ENCODE measurements at places on chromosomes 12 and 14.

DNA sequence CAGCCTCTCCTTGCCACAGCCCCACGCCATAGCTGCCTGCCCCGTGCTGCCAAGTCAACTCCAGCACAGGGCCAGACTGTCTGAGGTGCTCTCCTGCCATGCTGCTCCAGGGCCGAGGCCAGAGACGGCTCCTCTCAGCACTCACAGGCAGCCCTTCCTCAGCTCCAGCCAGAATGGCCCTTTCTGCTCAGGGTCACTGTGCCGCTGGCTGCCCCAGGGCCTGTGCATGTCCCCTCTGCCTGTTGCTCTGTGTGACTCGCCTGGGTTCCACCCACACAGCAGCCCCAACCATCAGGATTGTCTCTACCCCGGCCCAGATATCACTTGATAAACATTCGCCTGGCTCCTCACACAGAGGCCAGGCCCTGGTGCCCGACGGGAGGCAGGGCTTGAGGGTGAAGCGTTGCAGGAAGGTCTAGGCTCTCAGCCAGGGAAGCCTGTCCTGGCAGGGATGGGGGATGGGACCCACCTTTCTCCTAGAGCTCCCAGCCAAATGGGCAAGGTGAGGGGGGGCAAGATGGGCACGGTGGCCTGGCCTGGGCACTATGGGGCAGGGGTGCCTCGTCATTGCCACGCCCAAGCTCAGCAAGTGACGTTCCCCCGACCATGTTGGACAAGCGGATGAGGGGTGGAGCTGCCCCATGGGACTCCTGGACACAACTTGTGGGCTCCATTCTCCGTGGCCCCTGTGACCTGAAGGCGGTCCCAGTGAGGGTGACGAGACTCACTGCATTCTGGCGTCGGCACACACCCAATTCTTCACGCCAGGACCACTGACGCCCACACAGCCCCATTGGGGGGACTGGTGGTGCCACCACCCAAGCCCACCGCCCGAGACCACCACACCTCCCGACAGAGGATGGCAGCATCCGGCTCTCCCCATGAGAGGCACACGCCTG lies 27.4 kb upstream of the BTBD6 start:
- DNase-seq, result no peak

DNA sequence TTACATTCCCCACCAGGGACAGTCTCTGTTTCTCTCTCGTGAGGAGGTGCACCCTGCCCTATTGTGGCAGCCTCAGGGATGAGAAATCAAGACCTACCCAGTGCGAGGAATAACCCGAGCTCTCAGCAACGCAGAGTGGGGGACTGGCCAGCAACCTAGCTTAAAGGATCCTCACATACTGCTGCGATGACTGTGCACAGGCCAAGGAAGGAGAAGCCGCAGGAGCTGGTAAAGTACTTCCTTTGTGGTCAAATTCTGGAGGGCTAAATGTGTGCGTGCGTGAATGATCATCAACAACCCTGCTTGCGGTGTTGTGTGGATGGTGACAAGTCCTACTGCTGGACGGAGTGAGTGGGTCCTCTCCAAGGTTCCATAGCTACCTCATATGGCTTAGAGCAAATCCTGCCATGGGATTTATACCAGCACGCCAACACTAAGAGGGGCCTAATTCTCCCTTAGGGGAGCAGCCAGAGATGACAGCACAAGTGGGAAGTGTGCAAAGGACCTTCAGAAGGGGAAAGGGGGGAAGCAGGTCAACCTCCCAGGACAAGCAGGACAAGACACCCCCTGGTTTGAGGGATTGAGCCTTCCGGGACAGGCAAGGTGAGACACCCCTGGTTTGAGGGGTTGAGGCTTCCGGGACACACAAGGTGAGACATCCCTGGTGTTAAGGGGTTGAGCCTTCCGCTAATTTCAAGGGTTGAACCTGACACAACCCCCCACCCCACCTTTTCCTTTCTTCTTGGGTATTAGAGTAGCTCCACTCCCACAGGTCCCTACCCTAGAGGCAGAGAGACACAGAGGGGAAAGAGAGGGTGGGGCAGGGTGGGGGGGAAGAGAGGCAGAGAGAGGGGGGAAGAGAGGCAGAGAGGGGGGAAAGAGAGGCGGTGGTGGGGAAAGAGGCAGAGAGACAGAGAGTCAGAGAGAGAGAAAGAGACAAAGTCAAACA lies 58.8 kb upstream of the AP4S1 start:
- no peak for DNase-seq

- DNase-seq, result peak; percentile 5
Observed at GRCh38 chr14:78902010-78902623, 731.9 kb downstream of the NRXN3 start.

GRCh38 chr14:67853715-67854114 lies 34.1 kb downstream of the RAD51B start:
- no peak for DNase-seq

GRCh38 chr12:1054117-1054870 lies 63.3 kb downstream of the ERC1 start:
- DNase-seq, result no peak

DNA sequence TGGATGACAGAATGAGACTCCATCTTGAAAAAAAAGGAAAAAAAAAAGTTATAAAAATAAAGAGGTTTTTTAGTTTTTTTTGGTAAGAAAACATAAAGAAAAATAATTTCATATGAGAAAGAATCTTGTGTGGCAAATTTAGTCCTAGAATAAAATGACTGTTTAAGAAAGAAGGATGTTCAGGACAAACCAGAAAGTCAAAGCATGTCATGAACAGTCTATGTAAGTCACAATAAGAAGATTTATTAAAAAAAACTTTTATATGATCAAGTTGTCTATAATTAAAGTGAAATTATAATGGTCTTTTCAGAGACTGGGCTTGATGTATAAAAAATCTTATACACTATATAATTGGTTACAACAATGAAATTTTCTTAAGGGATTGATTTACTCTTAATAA lies 68.1 kb upstream of the HECTD1 start:
- DNase-seq, result no peak

GRCh38 chr14:79057333-79057732 lies 887.2 kb downstream of the NRXN3 start:
- no peak for DNase-seq

- no peak for DNase-seq
Observed at GRCh38 chr12:98612696-98613334, 19.3 kb downstream of the SLC25A3 start.

DNA sequence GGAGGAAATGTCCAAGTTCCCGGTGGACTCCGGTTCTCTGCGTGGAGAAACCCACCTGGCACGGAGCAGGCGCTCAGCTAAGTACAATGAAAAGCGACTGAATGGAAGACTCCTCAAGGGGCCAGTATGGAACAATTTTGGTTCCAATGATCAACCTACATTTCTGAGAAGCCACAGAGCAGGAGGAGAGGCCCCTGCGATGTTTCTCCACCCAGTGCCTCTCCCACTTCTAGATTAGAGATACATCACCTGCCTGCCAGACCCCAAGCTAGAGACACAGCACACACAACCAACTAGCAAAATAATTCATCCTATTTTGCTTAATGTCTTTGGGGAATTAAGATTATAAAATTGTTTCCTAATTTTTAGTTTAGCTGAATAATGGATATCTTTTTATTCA lies 38.8 kb downstream of the ATG14 start:
- no peak for DNase-seq

GRCh38 chr12:13093848-13094220 lies 9.6 kb downstream of the GSG1 start:
- no peak for DNase-seq

DNA sequence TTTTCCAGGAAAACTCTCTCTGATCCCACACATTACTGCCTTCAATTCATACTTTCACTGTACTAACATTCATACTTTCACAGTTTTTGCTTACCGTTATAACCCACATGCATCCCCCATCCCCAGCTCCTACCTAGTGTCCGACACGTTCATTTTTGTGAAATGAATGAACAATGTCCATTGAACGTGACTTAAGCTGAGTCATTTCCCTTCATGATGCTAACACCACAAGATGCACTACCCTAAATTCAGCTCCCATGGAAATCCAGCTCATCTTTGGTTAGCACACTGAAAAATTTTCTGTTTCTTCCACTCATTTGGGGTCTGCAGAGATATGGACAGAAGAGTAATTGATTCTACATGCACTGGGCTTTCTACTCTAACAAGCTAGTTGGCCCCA lies 84.7 kb downstream of the GALNT4 start:
- no peak for DNase-seq

GRCh38 chr14:41285186-41285748 lies 321.4 kb upstream of the LRFN5 start:
- no peak for DNase-seq

GRCh38 chr14:101110729-101111619 lies 207.5 kb upstream of the RTL1 start:
- no peak for DNase-seq

- no peak for DNase-seq
Observed at GRCh38 chr12:132003846-132004245, 54.1 kb downstream of the EP400 start.

DNA sequence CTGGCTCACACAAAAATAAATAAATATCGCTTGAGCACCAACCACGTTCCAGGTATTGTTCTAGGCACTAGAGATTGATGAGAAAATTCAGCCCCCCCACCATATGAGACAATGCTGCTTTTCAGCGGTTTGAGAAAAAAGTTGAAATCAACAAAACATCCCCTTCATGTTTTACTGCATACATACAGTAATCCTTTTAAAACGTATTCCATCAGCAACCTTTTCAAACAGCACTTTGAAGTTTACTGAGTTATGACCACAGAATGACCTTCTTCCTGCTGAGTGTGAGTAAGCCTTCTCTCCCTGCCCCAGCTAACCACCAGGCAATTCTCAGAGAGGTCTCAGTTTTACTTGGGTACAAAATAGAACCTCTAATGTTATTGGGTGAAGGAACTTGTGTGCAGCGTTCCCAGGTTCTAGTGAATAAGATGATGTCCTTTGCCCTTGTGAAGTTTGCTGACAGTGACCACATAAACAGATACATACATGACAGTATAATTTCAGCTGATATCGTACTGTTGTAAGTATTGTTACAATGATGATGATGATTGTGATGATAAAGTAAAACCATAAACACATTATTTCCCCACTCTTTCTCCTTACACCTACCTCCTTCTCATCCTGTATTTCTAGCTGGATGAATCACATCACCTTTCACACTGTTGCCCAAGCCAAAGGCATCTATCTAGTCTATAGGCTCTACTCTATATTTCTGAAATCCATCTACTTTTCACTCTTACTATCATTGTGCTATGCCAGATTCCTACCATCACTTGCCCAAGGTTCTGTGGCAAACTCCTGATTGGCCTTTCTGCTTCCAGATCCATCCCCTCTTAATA lies 124.4 kb upstream of the KRR1 start:
- DNase-seq, result no peak

DNA sequence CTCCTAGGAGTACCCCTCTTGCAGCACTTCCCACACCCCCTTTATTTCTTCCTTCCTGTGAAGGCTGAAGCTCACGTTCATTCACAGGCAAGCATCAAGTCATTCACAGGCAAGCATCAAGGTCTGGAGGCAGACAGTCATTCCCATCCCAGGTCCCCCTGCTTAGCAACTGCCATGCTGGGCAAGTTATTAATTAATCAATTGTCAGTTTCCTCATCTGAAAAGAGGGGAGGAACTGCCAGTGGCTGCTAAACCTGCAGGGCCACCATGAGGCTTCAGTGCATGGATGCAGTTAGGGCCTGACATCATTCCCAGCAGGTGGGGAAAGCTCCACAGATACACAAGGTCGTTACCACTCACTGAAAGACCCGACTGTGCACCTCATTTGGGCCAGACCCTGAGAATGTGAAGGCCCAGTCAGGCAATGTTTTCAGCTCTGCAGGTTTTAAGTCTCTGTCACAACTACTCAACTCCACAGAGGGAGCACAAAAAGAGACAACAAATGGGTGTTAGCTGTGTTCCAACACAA lies 85.0 kb upstream of the GPR68 start:
- no peak for DNase-seq

DNA sequence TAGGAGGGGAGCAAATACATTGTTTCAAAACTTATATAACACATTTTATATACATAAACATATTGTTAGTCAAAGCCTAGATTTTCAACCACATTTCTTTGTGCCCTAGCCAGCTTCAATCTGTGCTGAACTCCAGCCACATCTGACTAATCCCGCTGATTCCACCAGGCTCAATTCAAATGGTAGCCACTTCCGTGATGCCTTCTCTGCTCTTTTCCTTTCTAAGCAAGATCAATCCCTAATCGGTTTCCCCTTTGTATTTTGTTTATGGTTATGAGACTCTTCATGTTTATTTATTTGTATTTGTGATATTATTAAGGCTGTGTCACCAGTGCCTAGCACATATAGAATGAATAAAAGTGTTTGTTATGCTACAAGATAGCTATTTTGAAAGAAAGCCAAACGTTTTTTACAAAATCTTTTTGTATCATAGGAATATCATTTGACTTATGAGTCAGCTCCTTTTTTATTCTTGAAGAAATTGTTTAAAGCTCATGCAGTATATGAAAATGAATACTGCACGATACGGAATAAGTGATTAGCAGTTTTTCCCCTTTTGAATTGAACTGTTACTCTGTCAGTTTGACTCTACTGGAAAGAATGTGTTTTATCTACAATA lies 110.2 kb downstream of the PLEKHA5 start:
- DNase-seq, result no peak

- no peak for DNase-seq
Observed at GRCh38 chr14:96702831-96703230, 94.4 kb upstream of the VRK1 start.

GRCh38 chr12:120196363-120196762 lies 1.8 kb upstream of the GCN1 start:
- DNase-seq, result no peak

DNA sequence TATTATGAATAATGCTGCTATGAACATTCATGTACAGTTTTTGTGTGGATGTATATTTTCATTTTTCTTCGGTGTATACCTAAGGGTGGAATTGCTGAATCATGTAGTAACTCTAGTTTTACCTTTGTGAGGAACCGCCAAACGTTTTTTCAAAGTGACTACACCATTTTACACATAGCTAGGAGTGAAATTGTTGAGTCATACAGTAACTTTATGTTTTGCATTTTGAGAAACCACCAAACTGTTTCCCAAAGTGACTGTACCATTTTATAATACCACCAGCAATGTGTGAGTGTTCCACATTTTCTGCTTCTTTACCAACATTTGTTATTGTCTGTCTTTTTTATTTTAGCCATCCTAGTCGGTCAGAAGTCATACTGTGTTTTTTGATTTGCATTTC lies 3.1 kb upstream of the TPH2 start:
- no peak for DNase-seq

DNA sequence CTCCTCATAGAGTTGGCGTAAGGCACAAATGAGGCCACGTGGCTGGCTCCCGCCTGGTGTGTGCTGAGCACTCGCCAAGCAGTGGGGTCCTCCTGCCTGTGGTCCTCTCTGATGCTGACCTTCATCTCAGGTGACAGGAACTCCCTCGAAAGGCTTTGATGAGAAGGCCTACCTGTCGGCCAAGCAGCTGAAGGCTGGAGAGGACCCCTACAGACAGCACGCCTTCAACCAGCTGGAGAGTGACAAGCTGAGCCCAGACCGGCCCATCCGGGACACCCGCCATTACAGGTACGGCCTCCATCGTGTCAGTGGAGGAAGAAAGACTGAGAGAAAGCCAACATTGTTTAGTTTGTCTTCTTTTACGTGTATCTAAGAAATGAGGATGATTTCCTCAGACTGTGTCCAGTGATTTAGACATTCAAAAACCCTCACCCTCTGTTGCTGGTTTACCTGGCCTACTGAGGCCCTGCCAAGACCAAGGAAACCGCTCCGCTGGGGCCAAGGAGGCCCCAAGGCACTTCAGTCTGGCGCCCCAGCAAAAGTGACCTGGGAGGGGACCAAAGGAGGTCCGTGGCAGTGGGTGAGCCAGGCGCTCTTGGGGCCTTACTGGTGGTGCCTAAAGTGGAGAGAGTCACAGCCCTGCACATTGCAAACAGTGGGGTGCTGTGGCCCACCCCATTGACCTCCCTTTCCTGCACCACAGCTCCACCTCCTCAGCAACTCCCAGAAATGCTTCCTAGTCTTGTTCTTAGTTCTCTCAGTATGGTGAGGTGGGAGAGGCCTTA lies 60.8 kb downstream of the GALNT16 start:
- no peak for DNase-seq

All from T-helper 1 cell (primary cell).